Stimulated activated CD8-positive, alpha-beta memory T cell treated with anti-CD3 and anti-CD28 coated beads, Interleukin-4, amount 100 ng/mL, for 1 hour (primary cell): ENCODE measurements at places on chromosomes 5 and 9.

DNA sequence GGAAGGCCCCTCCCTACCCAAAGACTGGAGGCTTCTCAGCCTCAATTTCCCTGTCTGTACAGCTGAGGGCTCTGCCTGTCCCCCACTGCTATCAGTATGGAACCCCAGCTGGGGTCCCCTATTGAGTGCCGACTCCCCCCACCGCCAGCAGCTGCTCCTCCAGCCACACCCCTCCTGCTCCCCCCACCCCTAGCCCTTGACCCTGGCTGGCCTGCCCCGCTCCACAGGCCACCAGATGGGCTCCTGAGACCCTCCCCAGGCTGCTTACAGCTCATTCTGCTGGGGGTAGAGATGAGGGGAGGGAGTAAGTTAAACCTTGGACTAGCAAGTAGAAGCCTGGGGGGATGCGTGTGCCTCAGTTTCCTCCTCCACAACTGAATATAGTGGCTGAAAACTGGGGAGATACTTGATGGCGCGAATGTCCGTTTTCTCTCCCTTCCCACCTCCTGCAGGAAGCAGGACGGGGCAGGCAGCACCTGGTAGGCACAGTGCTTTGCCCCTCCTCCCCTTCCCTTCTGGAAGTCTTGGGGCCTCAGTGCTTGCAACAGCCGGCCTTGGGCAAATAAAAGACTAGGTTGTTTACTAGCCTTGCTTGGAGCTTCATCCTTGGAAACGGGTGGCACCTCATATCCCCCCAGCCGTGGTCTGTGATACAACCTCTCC is 19.1 kb downstream of the URM1 start:
- no peak for DNase-seq

GRCh38 chr9:114364134-114365041 is 23.4 kb downstream of the AKNA start:
- DNase-seq = no peak

DNA sequence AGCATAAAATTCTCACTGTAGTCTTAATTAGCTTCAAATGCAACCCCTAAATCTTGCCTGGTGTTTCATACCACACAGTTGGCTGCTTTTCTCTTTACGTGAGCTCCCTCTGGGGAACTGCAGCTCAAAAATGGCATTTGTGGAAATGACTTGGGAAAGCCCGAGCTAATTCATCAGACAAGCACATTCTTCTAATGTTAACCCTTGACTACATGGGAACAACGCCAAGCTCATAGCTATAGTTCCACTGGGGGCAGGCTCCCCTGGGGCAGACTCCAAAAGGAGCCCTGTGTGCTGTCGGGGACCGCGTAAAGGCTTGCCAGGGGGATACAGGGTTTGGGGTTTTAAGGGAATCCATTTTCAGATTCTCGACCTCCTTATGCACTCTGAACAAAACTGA is 301.4 kb upstream of the DAP start:
- no peak for DNase-seq

- no peak for DNase-seq
Measured at GRCh38 chr5:66850354-66851075, 254.3 kb downstream of the MAST4 start.

DNA sequence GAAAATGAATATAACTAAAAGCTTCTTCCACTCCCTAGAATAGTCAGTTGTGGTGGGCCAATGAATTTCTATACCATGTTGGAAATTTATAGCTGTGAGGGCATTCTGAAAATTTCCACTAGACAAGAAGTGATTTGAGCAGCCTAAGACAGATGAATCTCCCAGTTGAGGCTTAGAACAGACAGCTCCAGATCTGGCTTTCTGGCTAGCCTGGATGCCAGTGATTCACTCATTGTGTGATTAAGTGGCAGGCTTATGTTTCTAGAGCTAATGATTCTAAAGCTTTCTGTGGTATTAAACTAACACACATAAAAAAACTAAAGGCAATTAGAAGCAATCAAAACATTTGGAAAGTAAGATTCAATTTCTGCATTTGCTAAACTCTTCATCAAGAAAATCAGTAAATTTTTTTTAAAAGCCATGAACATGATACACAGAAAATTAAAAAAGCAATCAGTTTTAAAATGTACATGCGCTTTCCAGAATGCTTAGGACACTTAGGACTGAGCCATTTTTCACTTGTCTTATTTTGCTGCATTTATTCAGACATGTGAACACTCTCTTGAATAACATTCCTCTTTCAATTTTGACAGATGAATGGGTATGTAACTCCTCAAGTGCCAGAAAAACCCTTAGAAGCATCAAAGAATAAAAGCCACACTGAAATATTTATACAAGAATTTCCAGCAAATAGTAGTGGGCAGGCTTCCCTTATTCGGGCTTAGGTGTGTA is 100.5 kb upstream of the GNAQ start:
- no peak for DNase-seq

DNA sequence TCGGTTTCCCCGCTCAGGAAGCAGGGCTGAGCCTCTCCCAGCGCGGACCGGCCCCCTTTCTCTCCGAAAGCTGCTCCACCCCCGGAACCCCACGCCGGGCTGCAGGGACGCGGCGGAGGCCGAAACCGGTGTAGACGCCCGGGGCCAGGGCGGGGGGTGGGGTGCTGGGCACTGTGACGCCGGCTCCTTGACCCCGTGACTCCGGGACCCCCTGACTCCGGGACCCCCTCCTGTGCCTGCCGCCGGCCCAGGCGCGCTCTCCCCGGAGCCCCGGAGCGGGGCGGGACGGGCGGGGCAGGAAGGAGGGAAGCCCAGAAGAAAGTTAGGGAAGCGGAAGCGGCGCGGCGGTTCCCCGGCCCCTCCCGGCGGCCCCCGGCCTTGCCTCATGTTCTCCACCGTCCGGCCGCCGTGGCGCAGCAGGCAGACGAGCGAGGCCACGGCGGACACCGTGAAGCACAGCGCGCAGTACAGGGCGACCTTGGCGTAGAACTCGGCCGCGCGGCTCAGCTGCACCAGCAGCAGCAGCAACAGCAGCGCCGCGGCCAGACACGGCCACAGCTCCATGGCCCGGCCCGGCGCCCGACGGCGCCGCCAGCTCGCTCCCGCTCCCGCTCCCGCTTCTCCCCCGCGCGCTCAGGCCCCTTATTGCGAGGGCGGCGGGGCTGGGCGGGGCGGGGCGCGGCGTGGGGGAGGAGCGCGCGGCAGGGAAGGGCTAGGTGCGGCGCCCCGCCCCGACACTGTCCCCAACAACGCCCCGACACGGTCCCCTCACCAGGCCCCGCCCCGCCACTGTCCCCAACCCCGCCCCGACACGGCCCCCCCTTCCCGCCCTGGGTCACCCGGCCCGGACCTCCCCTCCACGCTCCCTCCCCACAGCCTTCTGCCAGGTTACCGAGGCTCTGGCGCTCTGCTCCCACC is at the start of gene AGPAT2:
AGPAT2 (minus strand) TSS at position 664 of the 918 bp plus-strand sequence; CDS start at position 564, 100 bp downstream.
- peak; percentile 20 for DNase-seq

- no peak for DNase-seq
Measured at GRCh38 chr5:169706071-169706470, 69.0 kb downstream of the DOCK2 start.

GRCh38 chr5:139454568-139455290 is 7.8 kb downstream of the ECSCR start:
- no peak for DNase-seq

DNA sequence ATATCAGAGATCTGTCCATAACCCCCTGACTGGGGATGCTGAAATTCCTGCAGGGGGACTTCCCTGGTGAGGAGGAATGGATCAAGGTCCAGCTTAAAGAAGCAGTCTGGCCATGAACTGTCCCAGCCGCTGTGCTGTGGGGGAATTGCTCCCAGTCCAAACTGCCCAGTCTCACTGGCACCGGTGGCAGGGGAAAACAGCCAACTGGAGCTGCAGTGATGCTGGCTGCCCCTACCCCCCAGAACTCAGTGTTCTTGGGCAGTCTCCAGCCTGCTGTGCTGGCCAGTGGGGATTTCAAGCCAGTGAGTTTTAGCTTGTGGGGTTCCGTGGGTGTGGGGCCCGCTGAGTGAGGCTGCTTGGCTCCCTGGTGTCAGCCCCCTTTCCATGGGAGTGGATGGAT is 306.5 kb upstream of the RPS23 start:
- no peak for DNase-seq

DNA sequence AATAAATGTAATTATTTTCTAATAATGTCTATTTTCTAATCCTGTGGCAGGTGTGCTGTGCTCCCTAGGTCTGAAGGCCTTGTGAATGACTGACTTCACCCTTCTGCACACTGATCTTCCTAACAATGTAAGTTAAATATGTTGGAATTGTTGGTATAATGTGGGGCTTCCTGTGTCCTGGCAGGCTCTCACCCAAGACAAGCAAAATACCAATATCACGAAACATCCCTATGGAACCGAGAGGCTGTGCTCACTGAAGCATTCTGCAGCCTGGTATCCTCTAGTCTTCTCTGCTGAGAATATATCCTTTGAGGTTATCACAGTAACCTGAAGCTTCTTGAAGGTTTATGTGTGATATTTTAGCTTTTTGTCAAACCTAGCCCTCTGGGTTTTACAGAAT is 159.4 kb downstream of the GABRB2 start:
- no peak for DNase-seq

DNA sequence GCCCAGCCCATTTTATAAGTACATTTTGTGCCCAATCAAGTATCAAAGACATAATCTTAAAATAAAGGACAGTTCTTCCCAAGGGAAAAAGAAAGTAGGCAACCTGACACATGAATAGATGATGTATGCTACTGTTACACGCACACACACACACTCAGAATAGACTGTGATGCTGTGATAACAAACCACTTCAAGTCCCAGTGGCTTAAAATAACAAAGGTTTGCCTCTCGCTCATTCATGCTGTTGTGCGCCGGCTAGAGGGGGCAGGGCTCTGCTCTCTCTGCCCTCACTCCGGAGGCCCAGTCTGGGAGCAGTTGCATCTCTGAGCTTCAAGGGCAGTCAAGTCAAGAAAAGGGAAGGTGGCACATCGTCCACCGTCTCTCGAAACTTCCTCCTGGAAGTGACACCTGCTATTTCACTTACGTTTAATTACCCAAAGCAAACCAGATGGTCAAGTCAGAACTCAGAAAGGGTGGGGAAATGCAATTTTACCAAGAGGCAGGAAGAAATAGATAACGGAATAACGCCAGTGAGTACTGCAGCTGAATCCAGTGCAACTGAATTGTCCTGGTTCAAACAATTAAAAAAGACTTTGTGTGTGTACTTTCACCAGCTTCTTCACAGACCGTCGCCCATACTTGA is 43.3 kb downstream of the ANKRD33B start:
- DNase-seq = no peak
